ENCODE measurements at places on chromosomes 5 and 9.

GRCh38 chr5:107485184-107485583 lies 185.6 kb downstream of the EFNA5 start:
- no peak for DNase-seq

DNA sequence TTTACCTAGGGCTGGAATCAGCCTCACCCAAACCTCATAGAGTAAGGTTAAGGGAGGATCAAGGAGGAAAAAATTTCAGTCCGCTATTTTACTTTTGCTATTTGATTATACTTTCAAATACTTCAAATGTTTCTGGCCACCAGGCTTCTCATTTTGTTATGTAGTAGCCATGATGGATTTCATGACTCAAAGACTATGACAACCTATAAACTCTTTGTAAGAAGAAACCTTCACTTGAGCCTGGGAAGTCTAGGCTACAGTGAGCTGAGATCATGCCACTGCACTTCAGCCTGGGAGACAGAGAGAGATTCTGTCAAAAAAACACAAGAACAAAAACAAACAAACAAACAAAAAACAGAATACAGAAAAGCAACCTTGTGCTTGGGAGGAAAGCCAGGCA lies 293.6 kb upstream of the TNC start:
- no peak for DNase-seq

GRCh38 chr5:65292196-65292595 lies 189.5 kb downstream of the ADAMTS6 start:
- DNase-seq = no peak

GRCh38 chr5:38431242-38431853 lies 125.1 kb downstream of the LIFR start:
- no peak for DNase-seq

DNA sequence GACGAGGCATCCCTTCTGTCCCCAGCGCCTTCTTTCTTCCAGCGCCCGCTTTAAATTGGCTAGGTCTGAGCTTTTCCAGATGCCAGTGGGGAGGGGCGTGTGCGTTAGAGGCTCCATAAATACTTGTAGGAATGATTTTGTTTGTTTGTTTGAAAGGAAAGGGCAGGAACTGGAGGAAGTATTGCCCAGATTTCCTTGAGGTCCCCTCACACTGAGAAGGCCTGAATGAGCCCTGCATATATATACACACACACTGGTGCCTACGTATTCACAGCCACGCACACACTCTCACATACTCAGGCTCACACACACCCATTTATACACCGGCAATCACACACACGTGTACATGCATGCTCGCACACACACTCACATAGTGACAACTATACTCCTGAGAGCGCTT lies 1.0 kb upstream of the SLIT3 start:
- DNase-seq = no peak

GRCh38 chr5:143403593-143404415 lies at the start of gene NR3C1:
Gene NR3C1 (minus strand): TSS chr5:143403686. CDS start chr5:143400839, 2,847 bp downstream.
- DNase-seq = peak; percentile 76

- DNase-seq = no peak
Measured at GRCh38 chr5:4703931-4704458, 436.1 kb upstream of the ADAMTS16 start.

DNA sequence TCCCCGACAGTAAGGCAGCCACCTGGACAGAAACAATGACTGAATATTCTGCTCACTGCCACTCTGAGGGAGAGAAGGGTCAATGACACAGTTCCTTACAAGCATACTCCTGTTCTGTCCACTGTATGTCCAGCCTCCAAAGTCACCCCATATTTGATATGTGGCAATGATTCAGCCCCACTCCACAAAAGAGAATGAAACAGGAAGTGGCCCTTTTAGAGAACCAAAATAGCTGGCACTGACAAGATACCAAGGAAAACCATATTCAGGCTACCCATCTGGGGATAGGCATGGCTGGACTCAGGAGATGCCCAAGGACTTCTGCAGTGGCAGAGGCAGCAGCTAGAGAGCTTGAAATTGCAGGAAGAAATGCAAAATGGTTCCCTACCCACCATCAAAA lies 12.8 kb upstream of the GFRA3 start:
- DNase-seq = no peak

DNA sequence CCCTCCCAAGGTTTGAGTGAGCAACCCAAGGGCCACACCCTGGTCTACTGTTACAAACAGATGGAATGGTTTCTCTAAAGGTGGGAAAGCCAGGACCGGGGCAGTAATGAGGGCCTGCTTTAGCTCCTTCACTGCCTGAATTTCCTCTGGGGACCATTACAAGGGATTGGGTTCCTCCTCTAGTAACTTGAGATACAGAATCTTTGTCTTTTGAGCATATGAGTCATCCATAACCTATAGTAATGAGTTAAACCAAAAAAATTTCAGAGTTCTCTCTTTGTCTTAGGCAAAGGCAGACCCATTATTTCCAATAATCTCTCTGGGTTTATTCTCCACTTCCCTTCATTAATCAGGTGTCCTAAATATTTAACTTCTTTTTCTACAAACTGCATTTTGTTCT lies 618.8 kb downstream of the HINT1 start:
- no peak for DNase-seq

- DNase-seq = no peak
Measured at GRCh38 chr5:40801771-40802562, 3.8 kb upstream of the PRKAA1 start.

- no peak for DNase-seq
Measured at GRCh38 chr5:132220491-132220890, 7.2 kb downstream of the P4HA2 start.

DNA sequence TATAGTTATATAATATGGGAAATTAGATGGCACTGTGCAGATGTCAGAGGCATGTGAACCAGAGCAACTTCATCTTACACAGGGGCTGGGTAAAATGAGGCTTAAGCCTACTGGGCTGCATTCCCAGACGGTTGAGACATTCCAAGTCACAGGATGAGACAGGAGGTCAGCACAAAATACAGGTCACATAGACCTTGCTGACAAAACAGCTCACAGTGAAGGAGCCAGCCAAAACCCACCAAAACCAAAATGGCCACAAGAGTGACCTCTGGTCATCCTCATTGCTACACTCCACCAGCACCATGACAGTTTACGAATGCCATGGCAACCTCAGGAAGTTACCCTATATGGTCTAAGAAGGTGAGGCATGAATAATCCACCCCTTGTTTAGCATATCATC lies 479.4 kb downstream of the TLR4 start:
- DNase-seq = peak; percentile 84

Data from RCC 7860 (cell line).